RPMI7951 (cell line): ENCODE measurements at places on chromosomes 11 and 22.

GRCh38 chr11:12746593-12747097 is 72.4 kb downstream of the TEAD1 start:
- peak; percentile 80 for DNase-seq

DNA sequence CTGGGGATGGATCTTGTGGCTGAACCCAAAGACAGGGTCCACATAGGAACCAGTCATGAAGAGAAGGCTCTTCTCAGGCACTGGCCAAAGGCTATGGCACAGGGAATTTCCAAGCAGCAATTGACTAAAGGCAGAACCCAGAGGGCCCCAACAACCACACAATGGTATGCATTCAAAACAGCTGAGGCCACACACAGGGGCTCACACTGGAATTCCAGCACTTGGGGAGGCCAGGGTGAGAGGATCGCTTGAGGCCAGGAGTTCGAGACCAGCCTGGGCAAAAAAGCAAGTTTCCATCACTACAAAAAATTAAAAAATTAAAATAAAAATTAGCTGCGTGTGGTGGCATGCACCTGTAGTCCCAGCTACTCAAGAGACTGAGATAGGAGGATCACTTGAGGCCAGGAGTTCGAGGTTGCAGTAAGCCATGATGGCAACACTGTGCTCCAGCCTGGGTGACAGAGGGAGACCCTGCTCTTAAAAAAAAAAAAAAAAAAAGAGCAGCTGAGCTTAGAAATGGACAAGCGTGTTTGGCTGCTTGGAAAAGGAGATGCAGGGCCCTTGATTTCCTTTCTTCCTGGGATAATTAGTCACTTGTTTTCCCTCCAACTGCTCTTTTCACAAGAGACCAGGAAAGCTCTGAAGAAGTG is 44.6 kb downstream of the MYH9 start:
- DNase-seq: no peak

DNA sequence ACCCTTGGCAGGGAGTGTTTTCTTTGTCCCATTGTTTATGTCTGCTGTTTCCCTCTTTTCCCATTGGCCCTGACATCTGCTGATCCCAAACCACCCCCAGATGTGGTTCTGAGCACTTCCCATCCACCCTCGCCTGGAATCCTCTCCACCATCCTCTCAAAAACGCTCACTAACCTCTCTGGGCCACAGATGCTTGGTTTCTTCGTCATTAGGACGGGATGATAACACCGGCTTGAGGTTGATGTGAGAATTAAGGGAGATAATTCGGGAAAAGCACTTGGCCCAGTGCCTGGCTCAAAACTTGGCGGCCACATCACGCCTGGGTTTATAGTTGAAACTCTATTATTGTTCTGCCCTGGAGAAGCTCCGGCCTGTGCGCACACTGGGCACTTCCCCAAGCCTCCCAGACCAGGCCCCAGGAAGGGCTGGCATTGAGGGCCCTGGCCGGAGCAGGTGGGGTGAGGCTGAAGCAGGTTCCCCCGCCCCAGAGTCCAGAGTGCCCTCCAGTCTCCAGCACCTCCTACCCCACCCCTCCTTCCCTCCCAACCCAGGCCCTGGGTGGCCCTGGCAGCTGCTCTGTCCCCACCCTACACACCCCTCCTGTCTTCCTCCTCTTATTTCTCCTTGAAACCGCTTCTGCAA is 63.7 kb downstream of the CYTH4 start:
- DNase-seq: peak; percentile 92

DNA sequence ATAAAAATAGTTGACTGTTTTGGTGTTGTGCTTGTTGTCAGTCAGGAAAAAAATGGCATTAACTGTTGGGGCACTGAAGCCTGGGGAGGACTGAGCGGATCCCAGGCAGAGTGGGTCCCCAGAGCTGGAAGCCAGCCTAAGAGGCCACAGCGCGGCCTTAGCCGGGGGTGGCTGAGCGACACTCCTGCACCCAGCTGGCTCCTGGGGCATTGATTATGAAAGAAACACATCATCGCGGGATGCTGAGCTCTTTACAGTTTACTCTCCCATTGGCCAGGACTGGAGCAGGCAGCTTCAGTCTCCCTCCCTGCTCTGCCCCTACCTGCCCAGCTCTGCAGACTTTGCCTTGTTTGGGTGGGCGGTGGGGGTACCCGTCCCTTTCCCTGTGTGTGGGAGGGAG is 121.5 kb downstream of the ST3GAL4 start:
- no peak for DNase-seq

DNA sequence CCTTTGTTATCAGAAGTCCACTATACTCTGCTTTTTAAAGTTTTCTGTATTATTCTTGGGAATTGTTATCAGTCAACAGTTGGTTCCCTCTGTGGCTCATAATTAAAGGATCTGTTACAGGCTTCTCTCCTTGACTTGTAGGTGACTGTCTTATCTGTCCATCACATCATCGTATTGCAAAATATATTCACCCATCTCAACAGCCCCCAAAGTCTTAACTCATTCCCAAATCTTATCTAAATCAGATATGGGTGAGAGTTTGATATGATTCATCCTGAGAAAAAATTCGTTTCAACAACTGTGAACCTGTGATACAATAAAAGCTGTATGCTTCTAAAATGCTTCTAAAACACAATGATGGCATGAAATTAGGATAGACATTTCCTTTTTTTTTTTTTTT is 1245.6 kb upstream of the RAG2 start:
- DNase-seq: no peak

DNA sequence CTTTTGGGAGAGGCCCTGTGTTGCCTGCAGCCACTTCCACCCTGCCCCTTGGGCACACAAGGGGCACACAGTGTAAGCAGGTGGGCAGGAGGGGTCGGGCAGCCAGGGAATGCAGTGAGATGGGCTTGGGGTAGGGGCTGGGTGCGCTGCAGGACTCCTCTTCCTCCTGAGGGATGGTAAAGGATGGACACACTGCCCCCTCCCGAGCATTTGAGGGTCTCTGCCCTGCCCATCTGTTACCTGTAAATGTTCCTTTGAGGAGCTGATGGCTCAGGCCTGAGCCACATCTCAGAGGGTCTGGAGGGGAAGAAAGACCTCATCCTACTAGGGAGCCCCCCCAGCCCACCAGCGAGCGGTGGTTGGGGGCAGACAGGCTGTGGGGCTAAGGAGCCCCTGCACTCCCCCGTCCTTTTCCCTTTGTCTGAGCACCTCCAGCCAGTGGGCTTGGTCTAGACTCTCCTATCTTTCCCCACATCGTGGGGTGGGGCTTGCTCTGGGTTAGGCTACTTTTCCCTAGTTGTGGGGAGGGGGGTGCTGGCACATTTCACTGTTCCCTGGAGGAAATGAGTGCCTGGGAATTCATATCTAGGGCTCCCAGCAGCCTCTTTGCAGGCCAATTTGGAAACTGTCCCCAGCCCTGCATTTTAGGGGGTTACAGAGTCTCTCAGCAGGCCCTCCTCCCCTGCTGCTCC is 1.7 kb upstream of the TSSC4 start:
- DNase-seq: no peak

- DNase-seq: peak; percentile 85
Observed at GRCh38 chr11:126308271-126308671, 4.4 kb downstream of the DCPS start.

DNA sequence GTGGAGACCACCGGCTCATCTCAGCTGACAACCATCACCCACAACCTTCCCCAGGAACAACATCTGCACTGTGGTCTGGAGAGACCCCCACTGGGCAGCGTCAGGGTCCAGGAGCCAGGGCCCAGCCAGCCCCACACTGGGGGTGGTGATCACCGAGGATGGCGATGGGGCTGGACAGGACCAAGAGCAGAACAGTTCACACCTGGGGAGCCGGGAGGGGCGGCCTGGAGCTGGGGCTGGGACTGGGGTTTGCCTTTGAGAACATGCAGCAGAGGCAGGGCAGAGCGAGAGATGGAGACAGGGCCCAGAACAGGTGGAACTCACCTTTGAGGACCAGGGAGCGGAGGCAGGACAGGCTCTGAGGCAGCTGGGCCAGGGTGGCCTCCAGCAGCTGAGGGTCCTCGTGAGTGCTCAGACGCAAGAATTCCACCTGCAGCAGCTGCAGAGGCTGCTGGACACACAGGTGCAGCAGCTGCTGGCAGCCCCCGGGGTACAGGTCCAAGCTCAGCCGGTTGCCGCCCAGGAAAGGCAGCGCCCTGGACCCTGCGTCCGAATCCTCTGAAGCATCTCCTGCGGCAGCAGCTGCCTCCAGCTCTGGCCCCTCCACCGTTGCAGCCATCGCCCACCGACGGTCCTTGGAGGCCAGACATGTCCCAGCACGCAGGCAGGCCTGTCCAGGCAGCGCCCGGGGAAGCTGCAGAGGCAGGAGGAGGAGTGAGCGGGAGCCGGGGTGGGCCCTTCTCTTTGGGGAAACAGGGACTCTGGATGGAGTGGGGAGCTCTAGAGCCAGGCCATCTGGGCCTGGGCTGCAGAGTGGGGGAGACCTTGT is 1.0 kb downstream of the PIDD1 start:
- no peak for DNase-seq

DNA sequence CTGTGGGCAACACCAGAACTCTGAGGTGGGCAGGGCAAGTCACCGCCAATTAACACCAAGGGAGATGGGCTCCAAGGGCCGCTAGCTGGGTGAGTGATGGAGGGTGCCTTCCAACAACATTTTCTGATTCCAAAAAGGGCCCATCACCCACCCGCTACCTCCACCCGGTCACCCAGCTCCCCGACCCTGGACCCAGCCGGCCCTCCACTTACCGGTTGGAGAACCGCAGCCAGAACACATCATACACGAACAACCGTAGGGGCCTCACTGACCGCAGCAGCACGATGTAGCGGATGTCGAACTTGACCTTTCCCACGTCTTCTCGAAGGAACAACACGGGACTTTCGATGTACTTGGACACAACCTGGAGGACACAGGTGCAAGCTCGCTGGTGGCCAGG is 14.7 kb downstream of the TTLL12 start:
- no peak for DNase-seq

DNA sequence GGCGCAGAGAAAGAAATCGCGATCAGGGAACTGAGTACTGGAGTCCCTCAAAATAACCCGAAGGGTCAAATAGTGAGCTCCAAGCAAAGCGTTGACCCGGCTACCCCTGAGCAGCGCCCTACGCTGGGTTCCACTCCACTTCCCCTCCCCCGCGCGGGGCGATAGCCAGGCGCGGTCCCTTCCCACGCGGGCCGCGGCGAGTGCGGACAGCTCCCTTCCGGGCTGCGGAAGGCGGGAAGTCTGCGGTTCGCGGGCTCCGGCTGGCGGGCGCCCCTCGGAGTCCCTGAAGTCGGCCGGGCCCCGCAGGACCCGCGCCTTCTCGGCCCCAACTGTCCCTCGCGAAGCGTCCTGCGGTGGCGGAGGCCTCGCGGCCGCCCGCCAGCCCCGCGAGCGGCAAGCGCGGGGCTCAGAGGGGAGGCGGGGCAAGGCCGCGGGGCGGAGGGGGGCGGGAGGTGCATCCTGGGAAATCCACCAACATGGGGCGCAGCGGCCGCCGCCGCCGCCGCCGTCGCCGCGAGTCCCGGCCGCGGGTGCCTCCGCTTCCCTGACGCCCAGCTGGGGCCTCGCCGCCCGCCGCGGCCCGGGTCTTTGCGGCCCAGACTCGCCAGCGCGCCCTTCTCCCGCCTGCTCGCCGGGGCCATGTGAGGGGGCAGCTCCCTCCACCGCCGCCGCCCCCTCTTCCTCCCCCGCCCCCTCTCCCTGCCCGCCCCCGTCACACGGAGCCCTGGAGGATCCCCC is at the start of gene QSER1:
Gene QSER1 (plus strand): TSS at position 457 of the 738 bp plus-strand sequence. CDS start 315 bp downstream, outside the sequence.
- peak; percentile 60 for DNase-seq

DNA sequence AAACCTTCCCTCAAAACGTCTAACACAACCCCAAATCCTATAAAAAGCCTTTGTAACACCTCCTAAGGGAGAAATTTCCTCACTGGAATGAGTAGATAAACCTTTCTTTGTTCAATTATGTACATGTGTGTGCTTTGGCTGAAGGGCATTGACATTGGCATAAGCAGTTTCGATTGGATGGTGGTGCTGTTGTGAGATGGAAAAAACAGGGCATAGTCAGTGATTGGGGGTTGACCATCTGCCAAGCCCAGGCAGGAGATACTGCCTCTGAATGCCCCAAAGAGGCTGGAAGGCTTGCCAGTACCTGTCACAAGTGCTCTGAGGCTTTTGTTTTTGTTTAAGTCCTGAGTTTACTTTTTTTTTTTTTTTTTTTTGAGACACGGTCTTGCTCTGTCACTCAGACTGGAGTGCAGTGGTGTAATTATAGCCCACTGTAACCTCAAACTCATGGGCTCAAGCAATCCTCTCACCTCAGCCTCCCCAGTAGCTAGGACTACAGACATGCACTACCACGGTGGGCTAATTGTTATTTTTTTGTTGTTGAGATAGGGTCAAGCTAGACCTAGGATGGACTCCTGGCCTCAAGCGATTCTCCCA is 1.2 kb upstream of the CCDC117 start:
- peak; percentile 26 for DNase-seq

DNA sequence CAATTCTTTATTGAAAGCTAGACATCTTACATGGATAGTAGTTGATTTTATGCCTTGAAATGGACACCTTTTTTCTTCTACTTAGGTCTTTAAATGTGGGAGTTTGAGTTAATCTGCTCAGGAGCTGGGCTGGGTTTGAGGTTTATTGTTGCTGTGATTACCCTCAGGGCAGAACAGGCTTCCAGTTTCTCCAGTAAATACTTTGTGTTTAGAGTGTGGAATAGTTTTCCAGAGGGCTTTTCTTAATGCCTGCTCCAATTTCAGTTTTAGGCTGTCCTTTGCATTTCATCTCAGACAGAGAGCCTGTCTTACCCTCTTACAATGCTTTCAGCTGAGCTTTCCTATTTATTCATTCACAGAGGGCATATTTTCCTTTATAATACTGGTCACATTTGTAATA is 69.9 kb upstream of the ADORA2A start:
- DNase-seq: peak; percentile 19

DNA sequence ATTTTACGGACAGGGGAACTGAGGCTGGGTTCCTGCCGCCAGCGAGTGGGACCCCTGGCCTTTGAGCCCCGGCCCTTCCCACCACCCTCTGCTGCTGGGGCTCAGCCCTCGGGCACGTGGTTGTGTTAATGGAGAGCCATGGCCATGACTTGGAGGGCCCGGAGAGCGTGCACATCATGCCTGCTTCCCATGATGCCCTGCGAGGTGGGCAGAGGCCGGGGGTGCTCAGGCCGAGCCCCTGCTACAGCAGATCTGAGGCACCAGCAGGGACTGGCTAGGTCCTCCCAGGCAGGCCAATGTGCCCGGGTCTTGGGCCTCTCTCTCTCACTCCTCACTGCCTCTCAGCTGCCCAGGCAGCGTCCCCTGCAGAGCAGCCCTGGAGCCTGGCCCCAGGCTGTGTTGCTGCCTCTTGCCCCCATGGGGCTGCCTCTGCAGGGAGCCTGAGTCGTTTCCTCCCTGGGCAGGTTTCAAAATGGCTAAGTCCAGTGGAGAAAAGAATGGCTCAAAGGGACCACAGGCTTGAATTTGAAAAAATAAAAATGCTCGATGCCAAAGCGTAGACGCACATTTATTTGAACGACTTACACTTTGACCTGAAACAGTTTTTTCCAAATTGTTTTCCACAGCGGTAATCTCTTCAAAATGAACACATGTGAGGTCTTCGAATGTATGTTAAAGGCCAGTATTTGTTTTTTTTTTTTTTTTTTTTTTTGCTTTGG is 72.6 kb upstream of the CLDN5 start:
- DNase-seq: no peak

- DNase-seq: no peak
Observed at GRCh38 chr22:33139937-33140336, 81.8 kb upstream of the SYN3 start.
